ENCODE measurements at places on chromosomes 1 and 21.

DNA sequence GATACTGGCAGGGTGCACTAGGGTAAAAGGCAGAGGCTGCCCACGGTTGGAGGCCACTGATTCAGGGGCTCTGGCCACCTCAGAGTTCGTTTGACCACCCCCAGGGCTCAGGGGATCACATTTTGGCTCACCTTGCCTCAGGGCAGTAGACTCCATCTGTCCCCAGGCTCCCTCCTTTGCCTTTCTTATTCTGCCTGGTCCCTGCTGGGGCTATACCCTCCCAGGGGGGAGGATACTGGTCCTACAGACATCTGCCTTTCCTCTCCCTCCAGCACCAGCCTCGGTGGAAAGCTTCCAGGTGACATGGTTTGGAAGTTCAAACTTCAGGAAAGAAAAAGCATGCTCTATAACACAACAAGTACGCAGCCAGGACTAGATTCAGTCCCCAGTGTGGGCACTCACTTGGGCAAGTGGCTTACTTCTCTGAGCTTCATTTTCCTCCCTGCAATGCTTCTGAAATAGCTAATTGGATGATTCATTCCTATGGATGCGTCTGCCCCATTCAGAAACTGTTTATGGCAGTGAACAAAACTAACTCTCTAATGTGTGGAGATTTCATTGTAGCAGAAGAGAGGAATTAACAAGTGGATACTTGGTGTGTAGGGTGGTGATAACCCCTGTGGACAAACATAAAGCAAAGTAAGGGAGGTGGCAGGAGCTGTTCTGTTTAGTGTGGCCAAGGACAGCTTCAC lies 154.8 kb downstream of the TRABD2B start:
- DNase-seq = no peak

- no peak for DNase-seq
These were observed 68.2 kb downstream of the IGSF21 start for GRCh38 chr1:18175530-18176377.

DNA sequence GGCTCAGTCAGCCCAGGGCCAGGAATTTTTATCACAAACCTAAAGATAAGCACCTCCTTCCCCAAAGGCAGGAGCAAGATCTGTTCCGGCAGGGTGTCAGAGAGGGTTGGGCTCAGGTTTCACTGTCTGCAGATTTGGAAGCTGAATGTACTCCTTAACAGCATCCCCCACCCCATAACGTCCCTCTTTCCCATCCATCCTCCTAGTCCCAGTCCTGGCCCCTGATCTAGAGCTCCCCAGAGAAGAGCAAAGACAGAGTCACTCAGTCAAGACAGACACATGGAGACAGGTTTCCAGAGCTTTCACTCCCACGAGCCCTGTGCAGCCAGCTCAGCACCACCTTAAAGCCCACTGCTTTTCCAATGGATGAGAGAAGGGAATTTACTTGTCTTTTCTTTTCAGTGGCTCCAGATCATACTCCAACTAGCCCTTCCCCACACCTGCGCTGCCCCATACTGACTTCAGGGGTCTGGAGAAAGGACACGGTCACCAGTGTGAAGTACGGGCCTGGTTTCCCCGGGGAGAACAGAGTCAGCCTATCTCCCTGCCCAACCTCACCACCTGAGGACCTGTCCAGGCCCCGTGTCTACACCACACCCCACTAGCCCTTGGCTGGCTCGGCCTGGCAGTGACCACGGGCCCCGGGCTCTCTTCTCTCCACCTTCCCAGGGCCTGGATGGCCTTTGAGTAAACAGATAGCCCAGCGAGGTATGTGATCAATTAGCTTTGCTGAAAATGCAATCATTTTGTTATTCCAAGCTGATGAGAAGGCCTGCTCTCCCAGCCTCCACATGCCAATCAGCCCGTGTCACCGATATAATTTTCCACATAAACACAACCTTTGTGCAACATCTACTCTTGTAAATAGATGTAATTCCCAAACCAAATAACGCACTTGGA lies 249.1 kb downstream of the FOXD2 start:
- peak; percentile 40 for DNase-seq

GRCh38 chr21:14736672-14737071 lies 190.6 kb upstream of the SAMSN1 start:
- DNase-seq = no peak

GRCh38 chr1:91076834-91077233 lies 55.0 kb upstream of the ZNF644 start:
- DNase-seq = no peak

DNA sequence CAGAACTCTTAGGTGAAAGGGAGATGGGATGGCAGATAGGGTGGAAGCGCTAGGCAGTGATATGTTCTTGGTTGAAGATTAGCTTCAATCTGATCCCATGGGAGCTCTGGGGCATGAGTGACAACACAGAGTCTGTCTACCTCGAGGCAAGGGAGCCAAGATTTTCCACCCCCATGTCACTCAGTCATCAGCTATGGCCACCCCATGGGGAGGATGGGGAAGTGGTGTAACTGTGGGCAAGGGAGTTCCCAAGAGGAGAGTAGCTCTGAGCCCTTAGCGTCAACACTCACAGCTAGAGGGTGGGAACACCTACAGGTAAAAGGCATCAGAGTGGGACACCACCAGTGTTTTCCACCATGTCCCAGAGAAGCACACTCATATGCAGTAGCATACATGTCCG lies 30.3 kb upstream of the C1QA start:
- no peak for DNase-seq

- no peak for DNase-seq
These were observed 65.2 kb upstream of the GFI1 start for GRCh38 chr1:92551916-92552315.

Measured in retina (tissue), 1 donor.